ENCODE measurements at places on chromosomes 11 and 22. TPM values are rescaled to one million over a fixed set of nuclear protein-coding genes. Genes with fewer than 3 reads are reported as not detected.

OR9G1 gene
- total RNA-seq, result not detected

NAALADL1 gene
- total RNA-seq, result not detected

SLC22A12 gene
- total RNA-seq, result not detected

PRG2 gene
- not detected for total RNA-seq

CASP5 gene
- total RNA-seq, result not detected

BRSK2 gene
- 0.21 TPM for total RNA-seq

SCGB1D2 gene
- total RNA-seq, result not detected

MAJIN gene
- total RNA-seq, result not detected

EFCAB6 gene
- 2.7 TPM for total RNA-seq

CRYBB2 gene
- not detected for total RNA-seq

MYO18B gene
- total RNA-seq, result 251 TPM

GLB1L3 gene
- not detected for total RNA-seq

LRRC32 gene
- total RNA-seq, result 2.0 TPM

LRP4 gene
- 9.6 TPM for total RNA-seq

OR5D18 gene
- not detected for total RNA-seq

PATE3 gene
- total RNA-seq, result not detected

SLC37A2 gene
- 1.0 TPM for total RNA-seq

OR52A1 gene
- not detected for total RNA-seq

C11orf65 gene
- total RNA-seq, result 0.86 TPM

PLAAT5 gene
- total RNA-seq, result 0.52 TPM

CCDC81 gene
- not detected for total RNA-seq

MUC5AC gene
- total RNA-seq, result not detected

ADAMTS8 gene
- total RNA-seq, result 0.13 TPM

OR51I1 gene
- total RNA-seq, result not detected

GPHA2 gene
- not detected for total RNA-seq

SCGB1A1 gene
- not detected for total RNA-seq

PLEKHA7 gene
- 0.78 TPM for total RNA-seq

MS4A15 gene
- total RNA-seq, result not detected

SLC25A18 gene
- 1.2 TPM for total RNA-seq

OR52N1 gene
- not detected for total RNA-seq

CHST1 gene
- total RNA-seq, result 0.21 TPM

TRPM5 gene
- total RNA-seq, result not detected

HOATZ gene
- total RNA-seq, result not detected

APOL5 gene
- total RNA-seq, result 1.1 TPM

DUSP8 gene
- 0.29 TPM for total RNA-seq

RFPL1 gene
- not detected for total RNA-seq

SLC29A2 gene
- 8.5 TPM for total RNA-seq

OR5B21 gene
- total RNA-seq, result not detected

C11orf58 gene
- 127 TPM for total RNA-seq

SREBF2 gene
- total RNA-seq, result 120 TPM

MRGPRX4 gene
- not detected for total RNA-seq

AQP11 gene
- total RNA-seq, result 2.9 TPM

TMPRSS4 gene
- not detected for total RNA-seq

ACO2 gene
- total RNA-seq, result 107 TPM

OR5P2 gene
- not detected for total RNA-seq

GAB4 gene
- total RNA-seq, result not detected

ACRV1 gene
- total RNA-seq, result not detected

TEX54 gene
- total RNA-seq, result not detected

PPP2R1B gene
- total RNA-seq, result 12.7 TPM

EHF gene
- not detected for total RNA-seq

BIRC3 gene
- 0.62 TPM for total RNA-seq

OTUB1 gene
- 47.0 TPM for total RNA-seq

ST3GAL4 gene
- 24.2 TPM for total RNA-seq

ZMAT5 gene
- 37.8 TPM for total RNA-seq

OVOL1 gene
- total RNA-seq, result not detected

PANX3 gene
- total RNA-seq, result not detected
